ENCODE measurements at places on chromosomes 7 and 10.

DNA sequence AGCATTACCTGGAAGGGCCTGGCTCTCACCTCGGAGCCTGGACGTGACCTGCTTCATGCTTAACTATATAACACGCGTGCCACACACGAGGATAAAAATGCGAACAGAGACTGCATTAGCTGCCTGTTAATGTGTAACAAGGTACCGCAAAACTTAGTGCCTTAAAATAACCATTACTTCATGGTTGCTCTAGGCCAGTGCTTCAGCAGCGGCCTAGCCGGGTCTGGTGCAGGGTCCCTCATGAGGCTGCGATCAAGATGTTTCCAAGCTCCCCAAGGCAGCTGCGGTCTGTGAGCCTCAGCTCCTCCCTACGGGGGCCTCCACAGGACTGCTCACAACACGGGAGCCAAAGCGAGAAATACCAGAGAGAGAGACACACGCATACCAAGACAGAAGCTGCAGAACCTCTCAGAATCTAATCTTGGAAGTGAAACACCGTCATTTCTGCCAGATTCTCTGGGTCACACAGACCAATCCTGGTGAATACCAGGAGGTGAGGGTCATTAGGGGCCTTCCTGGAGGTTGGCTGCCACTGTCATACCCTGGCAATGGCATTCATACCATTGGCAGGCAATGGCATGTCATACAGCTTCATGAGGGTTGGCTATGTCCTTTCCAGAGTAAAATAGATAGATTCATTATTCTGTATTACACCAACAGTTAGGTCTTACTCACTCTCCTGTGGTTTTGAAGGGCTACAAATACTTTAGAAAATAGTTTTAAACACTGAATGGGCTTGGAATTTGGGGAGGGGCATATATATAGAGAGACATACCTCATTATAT, 94.5 kb downstream of the HIPK2 start:
- peak; percentile 20 for DNase-seq

DNA sequence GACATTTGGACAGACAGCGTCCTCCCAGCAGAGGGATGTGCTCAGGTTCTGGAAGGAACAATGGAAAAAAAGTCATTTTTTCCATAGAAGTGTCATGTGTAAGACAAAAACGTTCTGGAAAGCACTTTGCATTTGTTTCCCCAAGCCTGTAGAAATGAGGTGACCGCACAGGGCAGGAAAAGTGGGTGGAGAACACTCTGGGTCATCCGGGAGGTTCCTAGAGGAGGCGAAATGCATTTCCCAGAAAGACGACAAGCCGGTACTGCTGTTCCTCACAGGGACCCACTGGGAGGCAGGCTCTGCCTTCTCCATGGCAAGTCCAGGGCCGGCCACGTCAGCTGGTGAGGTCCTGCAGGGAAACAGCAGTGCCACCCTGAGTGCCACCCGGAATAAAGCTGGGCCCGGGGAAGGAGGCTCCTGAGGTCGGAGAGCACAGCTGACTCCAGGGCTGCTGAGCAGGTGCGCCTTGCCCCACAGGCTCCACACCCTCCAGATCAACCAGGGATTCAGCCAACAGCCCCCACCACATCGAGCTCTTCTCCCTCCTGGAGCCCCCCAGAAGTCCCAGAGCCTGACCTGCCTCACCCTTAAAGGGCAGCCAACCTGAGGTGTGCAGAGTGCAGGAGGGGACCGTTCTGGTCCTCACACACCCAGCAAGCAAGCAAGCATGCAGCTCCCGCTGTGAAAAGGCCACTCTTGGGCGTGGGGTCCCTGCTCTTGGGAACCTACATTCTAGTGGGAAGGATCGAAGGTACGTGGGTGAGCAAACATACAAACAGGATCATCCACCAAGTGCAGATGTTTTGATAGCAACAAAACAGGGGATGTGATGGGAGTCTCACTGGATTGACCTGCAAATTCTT, 28.8 kb upstream of the INPP5A start:
- no peak for DNase-seq

DNA sequence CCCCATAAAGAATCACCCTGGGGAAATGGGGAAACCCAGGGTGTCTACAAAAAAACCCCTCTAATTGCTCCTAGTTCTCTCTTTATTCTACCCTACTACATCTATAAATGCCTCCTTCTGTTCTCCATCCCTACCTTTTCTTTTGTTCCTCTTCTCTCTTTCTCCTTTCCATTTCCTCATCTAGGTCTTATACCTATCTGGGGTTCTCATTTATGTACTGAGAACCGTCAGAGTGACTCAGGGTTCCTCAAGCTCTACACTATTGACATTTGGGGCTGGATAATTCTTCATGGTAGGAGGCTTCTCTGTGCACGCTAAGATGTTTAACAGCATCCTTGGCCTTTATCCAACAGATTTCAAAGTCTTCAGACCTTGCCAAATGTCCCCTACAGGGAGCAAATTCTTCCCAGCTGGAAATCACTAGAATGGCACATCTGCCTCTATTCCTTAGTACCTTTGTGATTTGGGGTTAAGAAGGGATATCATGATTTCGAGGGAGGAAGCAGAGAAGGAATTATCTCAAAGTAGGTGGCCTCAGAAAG, 137.4 kb upstream of the PTN start:
- no peak for DNase-seq

- no peak for DNase-seq
Measured at GRCh38 chr10:76665029-76665428, 972.6 kb downstream of the KCNMA1 start.

- DNase-seq = no peak
Measured at GRCh38 chr7:16123117-16123770, 298.1 kb downstream of the CRPPA start.

- DNase-seq = no peak
Measured at GRCh38 chr10:62037166-62037831, 135.8 kb downstream of the ARID5B start.

GRCh38 chr7:72441791-72442190, 29.7 kb upstream of the CALN1 start:
- DNase-seq = no peak

GRCh38 chr7:1192171-1192676, 32.2 kb upstream of the ZFAND2A start:
- DNase-seq = peak; percentile 91

DNA sequence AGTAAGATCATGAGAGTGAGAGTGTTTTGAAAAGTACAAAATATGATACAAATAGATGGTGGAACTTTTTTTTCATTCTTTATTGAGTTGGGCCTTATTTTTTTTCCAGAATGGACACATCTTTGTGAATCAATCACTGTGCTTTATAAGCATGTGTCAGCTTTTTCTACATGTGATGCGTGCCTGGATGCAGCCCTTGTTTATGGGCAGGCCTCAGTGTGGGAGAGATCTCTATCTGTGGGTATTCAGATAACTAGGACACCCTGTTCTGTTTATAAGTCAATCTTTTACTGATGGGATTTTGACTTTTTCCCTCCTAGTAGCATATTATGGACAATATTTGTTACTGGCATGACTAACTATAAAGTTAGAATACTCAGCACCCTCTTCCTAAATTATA, 42.9 kb upstream of the IKZF1 start:
- no peak for DNase-seq

DNA sequence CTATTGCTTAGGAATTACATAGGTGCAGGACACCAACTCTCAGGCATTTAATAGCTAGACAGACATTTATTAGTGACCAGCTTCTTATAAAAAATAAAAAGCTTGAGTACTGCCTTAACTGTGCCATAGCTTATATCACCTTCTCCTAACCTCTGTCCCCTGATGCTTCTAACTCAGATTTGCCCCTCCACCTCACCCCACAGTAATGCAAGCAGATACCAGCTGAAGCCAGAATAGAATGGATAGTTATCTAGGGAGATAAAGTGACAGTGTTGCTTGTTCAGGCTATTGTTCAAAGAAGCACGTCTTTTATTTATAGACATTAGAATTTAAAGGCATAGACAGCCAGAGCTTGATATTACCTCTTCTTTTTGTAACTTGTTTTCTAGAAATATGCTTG, 99.6 kb upstream of the GLCCI1 start:
- no peak for DNase-seq

DNA sequence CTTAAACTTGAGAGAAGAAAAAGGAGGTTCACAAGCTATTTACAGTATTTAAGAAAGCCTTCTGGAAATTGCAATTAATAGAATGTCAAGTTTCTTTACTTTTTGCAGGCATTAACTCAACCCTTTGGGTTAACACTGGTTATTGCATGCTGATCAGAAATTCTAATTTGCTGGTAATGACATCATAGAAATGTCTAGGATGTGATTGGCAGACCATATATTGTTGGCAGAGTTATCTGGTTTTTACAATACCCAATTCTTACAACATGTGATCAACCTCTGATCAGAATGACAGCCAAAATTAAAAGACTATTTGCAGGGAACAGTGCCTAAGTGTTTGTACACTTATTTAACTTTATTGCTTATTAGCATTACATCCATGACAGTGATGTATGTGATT, 1.6 kb upstream of the CASD1 start:
- no peak for DNase-seq

GRCh38 chr7:142376356-142376997, 118.6 kb upstream of the PRSS58 start:
- DNase-seq = no peak

DNA sequence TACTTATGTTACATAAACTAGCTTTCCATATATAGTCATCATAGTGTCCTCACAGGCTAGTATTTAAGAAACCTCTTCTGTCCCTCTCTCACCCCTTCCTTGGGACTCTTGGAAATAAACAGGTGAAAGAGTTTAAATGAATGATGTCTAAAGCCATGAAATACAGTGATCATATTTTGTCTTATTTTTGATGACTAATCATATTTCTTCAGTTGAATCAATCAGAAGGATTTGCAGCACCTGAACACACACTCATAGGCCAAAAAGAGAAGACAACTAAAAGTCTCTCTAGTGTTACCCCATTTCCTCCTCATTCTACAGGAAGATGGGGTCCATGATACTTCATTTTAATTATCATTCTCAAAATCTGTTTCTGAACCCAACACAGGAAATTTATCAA, 8.6 kb upstream of the ATAD1 start:
- no peak for DNase-seq

GRCh38 chr7:152856351-152856750, 96.8 kb downstream of the ACTR3B start:
- DNase-seq = no peak

DNA sequence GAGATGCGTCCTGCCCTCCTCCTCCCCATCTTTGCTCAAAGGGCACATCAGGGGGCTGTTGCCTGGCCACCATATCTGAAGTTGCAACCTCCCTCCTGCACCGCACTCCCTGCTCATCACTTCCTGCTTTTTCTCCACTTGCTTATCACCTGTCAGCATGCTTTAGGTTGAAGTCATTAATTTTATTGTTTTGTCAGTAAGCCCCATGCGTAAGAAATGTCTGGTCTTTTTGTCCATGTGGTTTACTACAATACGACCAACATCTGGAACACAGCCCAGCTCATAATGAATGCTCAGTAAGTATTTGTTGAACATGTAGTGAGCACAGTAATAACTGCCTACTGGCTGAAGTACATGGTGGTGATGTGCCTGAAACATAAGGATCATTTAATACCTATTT, 71.6 kb upstream of the GJD4 start:
- DNase-seq = no peak

DNA sequence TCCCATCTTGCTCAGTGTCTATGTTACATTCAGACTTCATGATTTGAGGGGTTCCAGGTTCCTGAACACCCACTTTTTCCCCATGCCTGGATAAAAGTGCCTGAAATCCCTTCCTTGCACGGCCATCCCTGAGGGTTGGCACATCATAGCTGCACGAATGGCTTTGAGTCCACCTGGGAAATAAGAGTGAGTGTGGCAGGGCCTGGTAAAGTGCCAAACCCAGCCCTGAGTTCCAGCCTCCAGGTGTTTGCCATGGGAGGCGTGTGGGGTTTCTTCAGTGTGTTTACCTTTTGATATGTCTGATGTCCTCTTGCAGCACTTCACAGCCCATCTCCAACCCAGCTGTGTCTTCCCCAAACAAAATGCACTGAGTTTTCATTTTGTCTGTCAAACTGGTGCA, 145.7 kb downstream of the PAXIP1 start:
- no peak for DNase-seq

DNA sequence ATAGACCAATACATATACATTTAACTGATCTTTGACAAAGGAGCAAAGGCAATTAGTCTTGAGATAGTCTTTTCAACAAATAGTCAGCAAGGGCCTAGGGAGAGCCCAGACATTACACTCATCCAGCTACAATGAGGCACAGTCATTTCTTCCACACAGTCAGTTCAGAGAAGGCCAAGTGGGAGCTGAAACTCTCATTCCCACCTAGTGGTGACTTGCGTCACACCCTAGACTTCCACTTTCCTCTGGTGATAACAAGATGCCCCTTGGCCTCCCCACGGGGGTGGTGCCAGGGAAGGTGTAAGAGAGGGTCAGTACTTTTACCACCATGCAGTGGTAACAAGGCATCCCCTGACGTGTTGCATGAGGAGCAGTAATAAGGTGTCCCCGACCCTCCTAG, 8.0 kb downstream of the FRMPD2 start:
- no peak for DNase-seq

- peak; percentile 59 for DNase-seq
Measured at GRCh38 chr7:19121977-19122588, 4.6 kb upstream of the TWIST1 start.

DNA sequence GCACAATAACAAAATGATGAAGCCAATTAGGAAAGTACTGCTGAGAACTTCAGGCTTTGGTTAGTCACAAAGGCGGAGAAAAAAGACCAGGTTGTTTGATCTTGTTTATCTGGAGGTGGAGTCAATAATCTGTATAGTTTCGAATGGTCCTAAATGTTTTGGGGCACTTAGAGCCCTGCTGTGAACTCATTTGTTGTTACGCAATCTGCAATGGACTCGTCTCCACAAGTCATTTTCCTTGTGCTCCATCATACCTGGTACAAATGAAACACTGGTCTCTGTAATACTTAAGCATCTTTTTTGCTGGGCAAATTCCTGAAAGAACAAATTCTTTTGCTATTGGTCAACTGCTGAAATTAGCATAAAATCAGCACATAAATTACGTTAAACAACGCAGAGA, 430.5 kb downstream of the GATA3 start:
- no peak for DNase-seq

DNA sequence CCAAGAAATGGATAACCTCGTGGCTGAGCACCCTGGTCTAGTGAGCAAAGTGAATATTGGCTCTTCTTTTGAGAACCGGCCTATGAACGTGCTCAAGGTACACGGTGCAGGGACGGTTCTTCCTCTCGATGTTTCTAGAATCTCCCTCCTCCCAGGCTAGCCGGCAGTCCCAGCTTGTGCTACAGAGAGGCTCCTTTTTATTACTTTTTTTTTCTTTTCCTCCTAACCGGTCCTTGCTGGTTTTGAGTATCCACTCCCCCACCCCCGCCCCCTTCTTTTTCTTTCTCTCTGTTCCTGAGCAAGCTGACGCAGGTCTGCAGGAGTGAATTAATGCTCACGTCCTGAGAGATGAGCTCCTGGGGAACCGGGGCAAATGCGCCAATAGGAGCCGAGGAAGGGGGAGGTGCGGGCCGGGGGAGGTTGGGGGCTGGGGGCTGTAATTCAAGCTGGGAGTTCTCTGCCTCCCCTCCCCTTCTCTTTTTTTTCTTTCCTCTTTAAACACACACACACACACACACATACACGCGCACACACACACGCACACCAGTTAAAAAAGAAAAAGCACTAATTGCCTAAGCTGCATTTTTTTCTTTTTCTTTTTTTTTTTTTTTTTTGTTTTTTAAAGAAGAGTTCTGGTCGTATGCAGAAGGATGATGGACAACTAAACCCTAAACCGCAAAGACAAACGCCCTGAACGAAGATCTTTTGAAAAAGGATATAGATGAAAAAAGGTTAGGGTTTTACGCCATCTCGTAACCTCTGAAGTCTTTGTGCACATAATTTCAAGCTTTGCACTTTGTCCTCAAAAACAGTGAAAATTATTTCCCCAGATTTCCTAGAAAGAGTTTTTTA, 6.6 kb downstream of the CPA2 start:
- DNase-seq = no peak

GRCh38 chr7:108497082-108497725, 28.7 kb downstream of the PNPLA8 start:
- peak; percentile 32 for DNase-seq
